ENCODE measurements at places on chromosomes 11 and 22.

GRCh38 chr11:45089251-45089650 is 57.2 kb upstream of the PRDM11 start:
- no peak for DNase-seq

GRCh38 chr11:2314525-2315394 is 12.9 kb downstream of the TSPAN32 start:
- no peak for DNase-seq

- no peak for DNase-seq
These were observed 46.2 kb downstream of the P4HA3 start for GRCh38 chr11:74265256-74265655.

DNA sequence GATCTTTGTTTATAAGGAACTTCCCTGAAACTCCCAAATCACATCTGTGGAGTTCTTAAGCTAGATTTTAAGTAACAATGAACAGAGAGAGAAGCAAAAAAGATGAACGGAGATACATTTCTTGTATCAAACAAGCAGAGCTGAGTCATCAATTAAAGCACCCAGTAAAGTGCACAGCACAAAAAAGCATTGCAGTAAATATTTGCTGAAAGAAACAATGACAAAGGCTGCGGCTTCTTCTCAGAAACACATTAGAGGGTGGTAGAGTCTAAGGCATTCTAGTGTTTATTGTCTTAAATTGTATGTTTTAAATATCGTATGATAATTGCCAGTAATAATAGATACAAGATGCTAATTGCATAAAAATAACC is 941.6 kb upstream of the CHORDC1 start:
- no peak for DNase-seq

- DNase-seq = peak; percentile 60
These were observed 33.3 kb downstream of the DENND5A start for GRCh38 chr11:9231848-9232177.

GRCh38 chr22:46104170-46104880 is 46.0 kb upstream of the PPARA start:
- DNase-seq = no peak

DNA sequence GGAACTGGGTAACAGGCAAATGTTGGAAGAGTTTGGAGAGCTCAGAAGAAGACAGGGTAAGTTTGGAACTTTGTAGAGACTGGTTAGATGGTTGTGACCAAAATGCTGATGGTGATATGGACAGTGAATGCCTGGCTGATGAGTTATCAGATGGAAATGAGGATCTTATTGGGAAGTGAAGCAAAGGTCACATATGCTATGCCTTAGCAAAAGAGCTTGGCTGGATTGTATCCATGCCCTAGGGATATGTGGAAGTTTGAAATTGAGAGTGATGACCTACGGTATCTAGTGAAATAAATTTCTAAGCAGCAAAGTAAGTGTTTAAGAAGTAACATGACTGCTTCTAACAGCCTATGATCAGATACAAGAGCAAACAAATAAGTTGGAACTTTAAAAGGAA is 17.8 kb downstream of the BBOX1 start:
- DNase-seq = no peak

DNA sequence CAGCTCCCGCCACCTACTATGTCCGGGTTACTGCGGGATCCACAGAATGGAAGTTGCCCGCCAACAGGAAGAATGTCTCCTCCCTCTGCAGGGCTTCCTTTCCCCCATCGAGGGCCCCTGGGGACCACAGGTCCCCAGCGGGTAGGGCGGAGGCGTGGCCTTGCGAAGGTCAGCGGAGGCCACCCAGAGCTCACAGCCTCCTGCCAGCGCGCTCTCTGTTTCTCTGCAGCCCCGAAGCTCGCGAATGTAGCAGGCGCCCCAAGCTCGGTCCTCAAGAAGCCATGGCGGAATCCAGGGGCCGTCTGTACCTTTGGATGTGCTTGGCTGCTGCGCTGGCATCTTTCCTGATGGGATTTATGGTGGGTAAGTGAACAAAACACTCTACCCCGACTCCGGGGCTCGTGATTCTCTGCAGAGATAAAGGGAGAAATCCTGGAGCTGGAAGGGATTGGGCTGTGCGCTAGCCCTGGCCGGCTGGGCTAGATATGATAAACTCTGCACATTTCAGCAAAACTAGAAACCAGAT is at the start of gene NAALAD2:
Gene NAALAD2 (plus strand): TSS at position 186 of the 526 bp plus-strand sequence. CDS start 96 bp downstream, at position 282.
- no peak for DNase-seq
